ENCODE measurements at places on chromosomes 7 and 10. TPM values are rescaled to one million over a fixed set of nuclear protein-coding genes. Genes with fewer than 3 reads are reported as not detected.

DNA sequence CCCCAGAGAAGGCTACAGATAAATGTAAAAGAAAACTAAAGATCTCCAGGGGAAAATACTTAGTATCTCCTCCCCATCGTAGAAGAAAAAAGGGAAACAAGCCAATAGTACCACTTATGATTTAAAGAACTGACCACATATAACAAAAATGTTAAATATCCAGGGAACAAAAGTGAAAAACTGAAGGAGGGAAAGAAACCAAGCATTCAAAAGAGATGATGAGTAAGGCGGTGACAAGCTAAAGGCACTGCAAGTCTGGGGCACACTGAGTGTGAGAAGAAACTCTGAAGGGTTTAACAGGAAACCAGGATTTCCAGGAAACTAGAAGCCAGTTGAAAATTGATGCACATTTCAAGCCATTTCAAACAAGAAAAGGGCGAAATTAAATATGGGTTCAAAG lies 226.3 kb downstream of the AHR start:
- no peak for DNase-seq

DNA sequence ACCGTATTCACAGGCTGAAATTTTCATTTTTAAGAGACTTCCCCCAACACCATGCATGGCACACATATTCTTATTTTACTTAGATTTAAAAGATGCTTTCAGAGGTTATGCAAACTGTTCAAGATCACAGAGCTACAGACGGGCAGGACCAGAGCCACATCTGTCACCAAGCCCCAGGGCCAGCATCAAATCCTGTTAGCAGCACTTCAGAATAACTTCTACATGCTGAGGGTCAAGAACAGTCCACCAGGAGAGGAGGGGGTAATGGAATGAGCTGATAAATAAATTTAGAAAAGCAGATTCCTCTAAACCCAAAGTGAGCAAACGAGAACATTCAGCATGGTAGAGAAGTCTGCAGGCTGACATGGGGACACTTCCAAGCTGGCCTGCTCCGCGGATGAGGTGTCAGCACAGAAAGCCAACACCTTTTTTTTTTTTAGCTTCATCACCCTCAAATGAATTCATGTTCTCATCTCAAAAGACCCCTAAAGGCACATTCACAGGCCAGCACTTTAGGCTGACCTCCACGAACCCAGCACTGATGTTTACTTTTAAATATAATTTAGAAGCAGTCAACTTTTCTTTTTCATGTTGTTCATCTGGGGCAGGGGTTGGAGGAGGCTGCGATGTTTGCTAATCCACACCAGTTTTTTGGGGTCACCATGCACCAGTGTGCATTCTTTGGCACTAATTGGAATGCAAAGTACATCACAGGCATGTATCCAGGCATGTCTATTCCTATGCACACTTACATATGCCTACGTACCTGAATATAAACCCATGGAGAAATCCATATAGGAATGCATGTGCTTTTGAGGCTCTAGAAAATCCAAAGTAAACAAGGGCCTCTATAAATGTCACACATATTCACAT lies 249.0 kb downstream of the TNS3 start:
- DNase-seq, result no peak

DNA sequence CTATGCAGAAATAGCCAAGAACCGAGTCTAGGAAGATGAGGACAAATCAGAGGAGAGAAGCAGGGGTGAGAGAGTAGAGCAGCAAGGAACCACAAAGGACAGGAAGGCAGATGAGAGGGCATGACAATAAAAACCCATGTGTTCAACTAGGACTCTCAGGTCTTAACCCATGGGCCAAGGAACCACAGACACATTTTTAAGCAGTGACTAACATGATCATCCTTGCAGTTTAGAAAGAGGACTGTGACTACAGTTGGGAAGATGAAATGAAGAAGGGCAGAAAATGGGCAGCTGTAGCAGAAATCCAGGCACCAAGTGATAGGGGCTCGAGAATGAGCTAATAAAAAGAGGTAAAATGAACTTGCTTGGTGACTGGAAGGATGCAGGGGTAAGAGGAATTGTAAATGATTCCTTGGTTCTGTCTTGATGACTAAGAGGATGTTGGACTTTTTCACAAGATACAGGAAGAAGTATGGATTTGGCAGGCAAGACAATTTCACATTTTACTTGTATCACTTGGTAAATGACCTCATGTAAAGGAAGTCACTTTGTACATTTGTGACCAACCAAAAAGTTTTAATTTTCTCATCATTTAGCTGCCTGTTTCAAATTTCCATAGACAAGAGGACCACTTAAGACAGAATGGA lies 22.8 kb downstream of the SGMS1 start:
- DNase-seq, result no peak

DNA sequence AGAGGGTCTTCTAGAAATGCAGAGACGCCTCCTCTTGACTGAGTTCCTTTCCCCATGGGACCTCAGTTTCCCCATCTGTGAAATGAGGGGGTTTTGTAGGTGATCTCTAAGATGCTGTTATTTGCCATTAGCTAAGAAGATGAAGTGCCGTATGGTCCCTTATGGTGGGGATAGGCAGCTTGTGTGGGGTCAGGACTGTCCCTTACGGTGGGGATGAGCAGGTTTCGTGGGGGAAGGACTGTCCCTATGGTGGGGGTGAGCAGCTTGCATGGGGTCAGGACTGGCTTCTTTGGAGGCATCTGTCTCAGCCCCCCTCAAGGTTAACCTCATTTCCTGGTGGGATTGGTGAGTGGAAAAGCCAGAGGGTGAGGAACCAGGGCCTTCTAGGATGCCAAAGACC lies 148.3 kb upstream of the GPR26 start:
- DNase-seq, result no peak

GRCh38 chr10:16653224-16653623 lies 131.5 kb upstream of the C1QL3 start:
- DNase-seq, result no peak

DNA sequence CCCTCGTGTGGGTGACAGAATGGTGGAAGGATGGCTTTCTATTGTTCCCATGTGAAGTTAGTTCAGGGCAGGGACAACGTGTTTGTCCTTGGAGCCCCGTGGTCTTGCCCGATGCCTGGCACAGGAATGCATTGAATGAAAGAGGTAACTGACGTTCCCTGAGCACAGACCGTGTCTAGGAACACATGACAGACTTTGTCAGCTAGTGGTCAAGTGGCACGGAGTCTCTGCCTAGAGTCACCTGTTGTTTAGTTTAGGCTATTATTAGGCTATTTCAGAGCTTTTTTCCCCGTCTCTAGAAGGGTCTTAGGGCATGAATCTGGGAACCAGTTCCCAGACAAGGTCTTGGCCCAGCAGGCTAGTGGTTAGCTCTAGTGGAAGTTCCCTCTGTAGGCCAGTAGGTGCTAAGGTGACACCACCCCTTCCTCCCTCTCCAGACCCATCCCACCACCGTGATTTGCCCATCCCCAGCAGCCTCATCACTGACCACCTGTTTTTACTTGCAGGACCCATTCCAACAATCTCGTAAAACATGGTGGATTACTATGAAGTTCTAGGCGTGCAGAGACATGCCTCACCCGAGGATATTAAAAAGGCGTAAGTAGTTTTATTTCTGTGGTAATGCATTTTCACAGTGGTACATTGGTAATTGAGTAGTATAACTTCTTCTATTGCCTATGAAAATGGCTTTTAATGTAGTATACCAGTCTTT lies 21.4 kb downstream of the DNAJB6 start:
- no peak for DNase-seq

GRCh38 chr10:69317175-69317604 lies 38.9 kb downstream of the HK1 start:
- DNase-seq, result peak; percentile 41

GRCh38 chr10:44297963-44298362 lies 86.9 kb downstream of the CXCL12 start:
- DNase-seq, result no peak

The ACSM6 gene
- not detected for polyA plus RNA-seq

The CPVL gene
- 1.3 TPM for polyA plus RNA-seq

The ANKRD2 gene
- polyA plus RNA-seq, result not detected

The NUTM2A gene
- polyA plus RNA-seq, result 0.88 TPM
